ENCODE measurements at places on chromosomes 12 and 14. TPM values are rescaled to one million over a fixed set of nuclear protein-coding genes. Genes with fewer than 3 reads are reported as not detected.

SMIM41 gene
- 7.9 TPM for total RNA-seq

MTERF2 gene
- 3.1 TPM for total RNA-seq

PRH2 gene
- total RNA-seq, result not detected

PZP gene
- not detected for total RNA-seq

MUCL1 gene
- total RNA-seq, result not detected

SP1 gene
- total RNA-seq, result 49.0 TPM

OTOGL gene
- not detected for total RNA-seq

DPPA3 gene
- total RNA-seq, result not detected

ASPG gene
- total RNA-seq, result not detected

MIP gene
- not detected for total RNA-seq

P2RX2 gene
- not detected for total RNA-seq

REP15 gene
- not detected for total RNA-seq

RIPK3 gene
- 2.3 TPM for total RNA-seq

EXOC3L4 gene
- total RNA-seq, result not detected

KRT2 gene
- total RNA-seq, result not detected

LALBA gene
- not detected for total RNA-seq

OASL gene
- not detected for total RNA-seq

CYP46A1 gene
- total RNA-seq, result not detected

VWF gene
- total RNA-seq, result 1,026 TPM

Data from ascending aorta (tissue), 2 donors.